ENCODE measurements at places on chromosomes 1 and 21. TPM values are rescaled to one million over a fixed set of nuclear protein-coding genes. Genes with fewer than 3 reads are reported as not detected.

The DMRTA2 gene
- total RNA-seq: not detected

The MAB21L3 gene
- 6.9 TPM for total RNA-seq

The RNF186 gene
- total RNA-seq: 0.05 TPM

The TIE1 gene
- total RNA-seq: 0.94 TPM

The CRP gene
- total RNA-seq: not detected

The OR2T33 gene
- not detected for total RNA-seq
